Stimulated activated CD8-positive, alpha-beta memory T cell treated with anti-CD3 and anti-CD28 coated beads, Interleukin-7, amount 100 ng/mL, for 4 hours (primary cell): ENCODE measurements at places on chromosomes 7 and 10.

DNA sequence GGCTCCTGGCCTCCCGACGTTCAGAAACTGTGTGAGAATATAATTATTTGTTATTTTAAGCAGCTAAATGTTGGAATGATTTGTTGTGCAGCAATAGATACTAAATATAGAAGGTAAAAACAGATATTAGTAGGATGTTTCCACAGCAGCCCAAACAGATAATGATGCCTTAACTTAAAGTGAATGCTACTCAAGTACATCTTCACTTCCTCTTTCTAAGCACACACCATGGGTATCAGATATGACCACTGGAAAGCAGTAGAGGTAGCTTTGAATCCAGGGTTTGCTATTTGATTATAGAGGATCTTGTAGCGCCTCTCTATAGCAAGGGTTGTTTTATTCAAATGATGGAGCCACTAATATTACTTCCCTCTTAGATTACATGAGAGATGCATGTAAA is 38.2 kb upstream of the BET1 start:
- no peak for DNase-seq

GRCh38 chr7:43458330-43459018 is 124.4 kb upstream of the STK17A start:
- DNase-seq: no peak

GRCh38 chr10:5788969-5789368 is 24.3 kb downstream of the GDI2 start:
- no peak for DNase-seq

DNA sequence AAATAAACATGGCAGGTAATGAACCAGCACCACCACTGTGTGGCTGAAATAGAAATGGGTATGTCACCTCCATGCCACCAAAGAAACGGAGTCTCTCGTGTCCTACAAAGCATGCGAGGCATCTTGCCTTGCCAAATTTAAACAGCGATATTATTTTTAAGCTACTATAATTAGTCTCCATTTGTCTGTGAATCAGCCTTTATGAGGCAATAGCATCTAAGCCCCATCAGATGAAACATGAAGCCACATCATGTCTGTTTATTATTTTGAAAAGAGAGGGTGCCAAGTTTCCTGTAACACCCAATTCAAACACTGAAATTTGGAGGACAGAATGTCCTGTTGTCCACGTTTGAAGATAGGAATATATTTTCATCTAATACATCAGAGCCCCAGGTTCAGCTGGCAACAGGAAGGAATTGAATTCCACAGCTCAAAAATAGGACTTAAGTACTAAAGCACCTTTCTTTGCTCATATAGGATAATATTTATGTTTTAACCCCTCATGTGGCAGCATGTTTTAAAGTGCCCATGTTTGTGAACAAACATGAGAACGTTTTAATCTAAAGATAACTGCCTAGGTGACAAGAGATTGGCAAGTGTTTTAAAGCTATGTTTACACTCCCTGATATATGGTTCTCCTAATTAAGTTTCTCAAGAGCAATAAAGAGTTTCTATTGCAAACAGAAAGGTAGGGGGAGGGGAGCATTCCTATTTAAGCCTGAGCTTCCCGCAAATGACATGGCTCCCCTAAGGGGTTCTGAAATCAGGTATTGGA is 86.8 kb downstream of the SORBS1 start:
- no peak for DNase-seq

DNA sequence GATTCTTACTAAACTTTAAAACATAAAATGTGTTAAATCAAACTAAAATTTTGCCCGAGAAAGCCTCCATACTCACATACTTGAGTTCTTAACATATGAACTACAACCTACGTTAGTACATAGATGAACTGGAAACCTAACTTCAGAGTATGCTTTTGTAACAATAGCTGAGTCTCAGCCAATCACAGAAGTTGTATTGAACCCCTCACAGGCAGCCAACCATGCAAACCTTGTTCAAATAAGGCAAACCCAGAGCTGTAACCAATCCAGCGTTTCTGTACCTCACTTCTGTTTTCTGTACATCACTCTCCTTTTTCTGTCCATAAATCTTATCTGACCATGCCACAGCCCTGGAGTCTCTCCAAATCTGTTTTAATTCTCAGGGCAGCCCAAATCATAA is 157.3 kb upstream of the COL1A2 start:
- no peak for DNase-seq

- no peak for DNase-seq
Measured at GRCh38 chr10:13087986-13088618, 11.9 kb upstream of the OPTN start.
